ENCODE measurements at places on chromosomes 13 and 19.

DNA sequence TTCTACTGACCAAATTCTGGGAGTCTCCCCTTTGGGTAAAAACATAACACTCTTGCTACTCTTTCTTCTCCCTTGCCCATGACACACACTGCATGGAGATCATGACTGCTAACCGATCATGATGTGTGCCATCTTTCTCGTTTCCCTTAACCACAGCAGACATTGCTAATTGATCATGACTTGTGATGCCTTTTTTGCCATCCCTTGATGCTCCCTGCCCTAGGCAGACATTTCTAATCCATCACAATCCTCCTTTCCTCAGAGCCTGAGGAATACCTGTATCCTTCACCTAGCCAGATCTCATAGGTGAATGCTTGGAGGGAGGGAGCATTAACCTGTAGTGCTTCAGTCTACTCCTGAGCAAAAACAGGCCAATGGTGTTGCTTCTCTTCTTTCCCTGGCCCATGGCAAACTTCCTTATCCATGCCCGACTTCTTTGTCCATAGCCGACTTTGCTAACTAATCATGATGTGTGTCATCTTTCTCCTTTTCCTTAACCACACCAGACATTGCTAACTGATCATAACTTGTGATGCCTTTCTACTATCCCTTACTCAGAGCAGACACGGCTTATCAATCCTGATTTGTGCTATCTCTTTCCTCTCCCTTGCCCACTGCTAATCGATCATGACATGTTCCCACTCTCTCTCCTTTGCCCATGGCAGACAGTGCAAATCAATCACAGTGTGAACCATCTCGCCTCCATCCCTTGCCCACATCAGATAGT is 17.7 kb downstream of the NUMBL start:
- no peak for DNase-seq

GRCh38 chr19:13083008-13083404 is 19.7 kb downstream of the LYL1 start:
- no peak for DNase-seq

- peak; percentile 69 for DNase-seq
Measured at GRCh38 chr19:19628501-19629134, 598 bp upstream of the LPAR2 start.

DNA sequence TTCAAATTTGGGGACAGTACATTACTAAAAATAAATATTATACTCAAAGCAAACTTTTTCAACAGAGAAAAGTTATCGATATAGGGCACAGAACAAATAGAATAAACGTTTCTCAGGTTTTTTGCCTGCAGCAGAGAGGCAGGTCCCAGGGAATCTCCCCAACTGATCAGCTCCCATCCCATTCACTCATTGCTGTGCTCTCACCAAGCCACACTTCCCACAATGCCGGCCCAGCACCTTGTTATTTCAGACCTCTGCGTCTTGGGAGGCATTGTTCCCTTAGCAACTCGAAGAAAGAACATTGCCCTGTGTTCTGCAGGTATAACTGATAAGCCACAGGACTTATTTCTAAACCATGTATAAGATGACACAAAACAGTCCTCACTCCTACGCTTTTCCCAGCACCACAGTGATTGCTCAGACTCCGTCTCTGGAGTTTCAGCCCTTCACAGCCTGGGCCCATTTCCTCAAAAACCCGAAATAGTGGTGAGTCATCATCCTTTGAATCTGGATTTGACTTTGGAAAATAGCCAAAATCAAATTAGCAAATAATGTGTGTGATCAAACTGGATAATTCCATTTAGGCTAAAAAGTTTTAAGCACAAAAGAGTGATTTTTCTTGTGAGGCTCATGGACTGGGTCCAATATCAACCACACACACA is 100.4 kb downstream of the DCLK1 start:
- DNase-seq: no peak

- DNase-seq: peak; percentile 55
Measured at GRCh38 chr13:99312493-99312883, 5.3 kb upstream of the GPR183 start.

DNA sequence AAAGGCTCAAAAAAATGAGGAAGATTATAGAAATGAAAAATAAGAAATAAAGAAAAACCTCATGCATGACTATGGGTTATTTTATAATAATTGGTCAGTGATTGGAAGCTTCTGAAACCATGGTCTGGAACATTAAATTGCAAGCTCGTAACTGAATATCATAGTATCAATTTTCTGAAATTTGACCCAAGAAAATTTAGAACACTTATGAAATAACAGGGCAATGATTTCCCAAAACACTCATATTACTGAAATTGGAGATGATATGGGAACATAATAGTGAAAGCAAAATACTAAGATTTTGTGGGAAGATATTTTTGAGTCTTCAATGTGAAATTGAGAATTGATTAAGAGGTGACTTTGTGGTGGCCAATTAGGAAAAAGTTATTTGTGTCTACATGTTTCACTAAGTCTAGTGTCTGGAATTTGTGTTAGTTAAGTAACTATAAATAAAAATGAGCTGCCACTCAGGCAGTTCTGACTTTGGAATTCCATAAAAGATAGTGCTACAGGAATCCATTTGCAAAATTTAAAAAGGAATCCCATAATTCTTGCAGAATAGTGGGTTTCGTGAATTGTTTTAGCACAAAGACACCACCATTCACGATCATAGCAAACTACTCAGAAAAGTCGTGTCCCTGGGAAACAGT is 603.0 kb downstream of the LMO7 start:
- DNase-seq: no peak

DNA sequence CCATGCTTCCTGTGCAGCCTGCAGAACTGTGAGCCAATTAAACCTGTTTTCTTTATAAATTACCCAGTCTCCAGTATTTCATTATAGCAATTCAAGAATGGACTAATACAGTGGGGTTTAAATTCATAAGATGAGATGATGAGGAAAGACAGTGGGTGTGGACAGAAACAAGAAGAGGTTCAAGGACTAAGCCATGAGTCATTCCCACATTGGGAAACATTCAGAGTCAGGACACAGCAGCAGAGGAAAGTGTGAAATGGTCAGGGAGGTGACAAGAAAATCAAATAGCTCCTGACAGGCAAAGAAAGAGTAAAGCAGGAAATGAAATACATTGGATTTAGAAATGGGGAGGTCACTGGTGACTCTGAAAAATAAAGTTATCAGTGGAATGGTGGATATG is 9.1 kb downstream of the ZNF841 start:
- DNase-seq: no peak

DNA sequence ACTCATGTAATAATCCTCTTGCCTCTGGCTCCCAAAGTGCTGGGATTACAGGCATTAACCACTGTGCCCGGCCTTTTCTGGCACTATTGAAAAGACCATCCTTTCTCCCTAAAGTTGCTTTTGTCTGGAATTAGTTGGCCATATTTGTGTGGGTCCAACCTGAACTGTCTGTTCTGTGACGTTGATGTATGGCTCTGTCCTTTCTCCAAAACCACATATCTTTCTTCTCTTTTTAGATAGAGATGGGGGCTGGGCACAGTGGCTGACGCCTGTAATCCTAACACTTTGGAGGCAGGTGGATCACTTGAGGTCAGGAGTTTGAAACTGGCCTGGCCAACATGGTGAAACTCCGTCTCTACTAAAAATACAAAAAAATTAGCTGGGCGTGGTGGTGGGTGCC is 17.9 kb downstream of the DNM2 start:
- DNase-seq: no peak

GRCh38 chr13:70191034-70191433 is 82.8 kb upstream of the KLHL1 start:
- DNase-seq: no peak

- no peak for DNase-seq
Measured at GRCh38 chr13:24090049-24090448, 70.5 kb upstream of the SPATA13 start.

GRCh38 chr19:19672816-19673215 is 4.2 kb downstream of the ZNF101 start:
- no peak for DNase-seq

DNA sequence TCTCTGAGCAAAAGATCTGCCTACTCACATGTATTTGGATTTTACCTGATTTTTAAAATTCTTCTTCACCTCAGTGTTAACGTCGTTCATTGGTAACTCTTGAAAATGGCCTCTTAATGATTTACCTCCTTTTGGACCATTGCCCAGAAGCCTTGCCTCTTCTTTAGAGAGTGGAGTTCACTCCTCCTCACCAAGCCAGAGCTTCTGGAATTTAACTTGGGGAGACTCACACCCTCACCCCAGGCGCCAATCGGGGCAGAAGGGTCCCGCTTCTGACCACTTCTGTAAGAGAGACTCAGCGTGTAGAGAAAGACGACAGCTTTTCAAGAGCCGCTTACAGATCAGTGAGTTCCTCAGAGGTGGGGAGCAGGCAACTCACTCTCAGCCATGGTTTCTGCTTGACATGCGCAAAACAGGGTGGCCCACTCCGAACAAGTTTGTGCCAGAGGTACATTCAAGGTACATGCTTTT is 2.7 kb downstream of the PNMA8C start:
- DNase-seq: no peak

DNA sequence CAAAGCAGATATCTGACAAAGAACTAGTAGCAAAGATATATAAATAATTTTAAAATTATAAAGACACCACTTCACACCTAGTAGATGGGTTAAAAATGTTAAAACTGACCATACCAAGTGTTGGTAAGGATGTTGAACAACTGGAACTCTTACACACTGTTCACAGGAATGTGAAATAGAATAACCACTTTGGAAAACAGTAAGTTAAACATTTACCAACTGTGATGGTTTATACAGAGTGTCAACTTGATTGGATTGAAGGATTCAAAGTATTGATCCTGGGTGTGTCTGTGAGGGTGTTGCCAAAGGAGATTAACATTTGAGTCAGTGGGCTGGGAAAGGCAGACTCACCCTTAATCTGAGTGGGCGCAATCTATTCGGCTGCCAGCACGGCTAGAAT is 19.2 kb downstream of the UTP14C start:
- DNase-seq: no peak

- peak; percentile 93 for DNase-seq
Measured at GRCh38 chr19:1241417-1242095, at the start of gene ATP5F1D. Gene ATP5F1D (plus strand): TSS chr19:1241751. CDS start chr19:1241851, 100 bp downstream.

DNA sequence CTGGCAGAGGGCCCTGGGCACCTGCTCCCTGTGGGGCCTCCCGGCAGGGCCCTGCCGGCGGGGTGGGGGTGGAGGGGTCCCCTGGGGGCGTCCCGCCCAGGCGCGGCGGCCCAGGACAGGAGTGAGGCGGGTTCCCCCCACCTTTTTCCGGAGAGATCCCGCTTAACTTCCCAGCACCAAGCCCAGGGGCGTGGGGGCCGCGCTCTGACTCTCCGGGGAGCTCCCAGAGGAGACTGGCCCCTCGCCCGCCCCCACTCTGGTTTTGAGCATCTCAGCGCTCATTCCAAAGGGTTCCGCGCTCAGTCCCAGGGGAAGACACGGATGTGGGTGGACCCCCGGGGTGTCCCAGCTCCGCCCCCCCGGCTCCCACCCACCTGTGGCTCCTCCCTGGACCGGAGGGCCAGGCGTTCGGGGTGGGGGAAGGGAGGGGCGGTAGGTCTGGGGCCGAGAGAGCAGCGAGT is 476 bp downstream of the C2CD4C start:
- DNase-seq: no peak

DNA sequence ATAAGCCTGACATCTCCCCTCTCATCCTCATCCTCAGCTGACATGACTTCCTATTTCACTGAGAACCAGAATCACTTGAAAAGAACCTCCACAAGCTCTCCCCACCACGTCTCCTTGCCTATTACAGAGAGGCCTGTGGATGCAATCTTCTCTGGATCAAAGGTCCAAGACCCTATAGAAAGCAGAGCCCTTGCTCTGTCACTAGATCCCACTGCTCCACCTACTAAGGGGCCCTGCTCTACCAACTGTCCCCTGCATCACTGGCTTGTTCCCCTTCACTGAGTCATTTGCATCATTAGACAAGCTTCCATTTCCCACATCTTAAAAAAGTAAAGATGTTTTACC is 40.8 kb downstream of the RCBTB2 start:
- DNase-seq: no peak

Data from breast epithelium (tissue), 4 donors.